ENCODE measurements at places on chromosomes 1 and 21. TPM values are rescaled to one million over a fixed set of nuclear protein-coding genes. Genes with fewer than 3 reads are reported as not detected.
A peak's percentile ranks its signal among the peaks of the same experiment; 100 is the strongest.

Gene USH2A
- not detected for total RNA-seq

Gene NRAS
- total RNA-seq: 63.2 TPM

Gene THEM5
- total RNA-seq: not detected

Gene SIK1
- 2.6 TPM for total RNA-seq

Gene BMP8B
- 0.84 TPM for total RNA-seq

Gene CYP4A11
- not detected for total RNA-seq

DNA sequence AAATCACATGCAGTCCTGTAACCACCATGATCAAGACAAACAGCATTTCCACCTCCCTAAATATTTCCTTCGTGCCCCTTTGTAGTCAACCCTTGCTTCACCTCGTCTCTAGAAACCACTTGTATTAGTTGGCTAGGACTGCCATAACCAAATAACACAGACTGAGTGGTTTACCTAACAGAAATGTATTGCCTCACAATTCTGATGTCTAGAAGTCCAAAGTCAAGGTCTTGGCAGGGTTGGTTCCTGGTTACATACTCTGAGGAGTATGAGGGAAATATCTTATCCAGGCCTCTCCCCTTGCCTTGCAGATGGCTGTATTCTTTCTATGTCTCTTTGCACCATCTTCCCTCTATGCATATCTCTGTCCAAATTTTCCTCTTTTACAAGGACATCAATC lies 23.3 kb upstream of the FRRS1 start:
- peaks cover 4% of the 10 kb centered on the region for H3K36me3 ChIP-seq
- DNase-seq: no peak
- H3K27me3 ChIP-seq: peaks cover 15% of the 10 kb centered on the region
- no peaks in the 10 kb centered on the region for H3K4me1 ChIP-seq
- no peak overlapping the region for H3K27ac ChIP-seq
- H3K4me3 ChIP-seq: no peak overlapping the region

- H3K36me3 ChIP-seq: no peaks in the 10 kb centered on the region
- peaks cover 13% of the 10 kb centered on the region for H3K27me3 ChIP-seq
- no peak overlapping the region for H3K27ac ChIP-seq
- H3K4me3 ChIP-seq: no peak overlapping the region
- no peak for DNase-seq
- peaks cover 9% of the 10 kb centered on the region for H3K4me1 ChIP-seq
These were observed 3.6 kb upstream of the ADAMTSL4 start for GRCh38 chr1:150545486-150546032.

- no peaks in the 10 kb centered on the region for H3K36me3 ChIP-seq
- no peak overlapping the region for H3K27ac ChIP-seq
- no peak overlapping the region for H3K4me3 ChIP-seq
- peaks cover 3% of the 10 kb centered on the region for H3K4me1 ChIP-seq
- H3K27me3 ChIP-seq: no peaks in the 10 kb centered on the region
These were observed 27.5 kb downstream of the KCNC4 start for GRCh38 chr1:110237386-110238152.

DNA sequence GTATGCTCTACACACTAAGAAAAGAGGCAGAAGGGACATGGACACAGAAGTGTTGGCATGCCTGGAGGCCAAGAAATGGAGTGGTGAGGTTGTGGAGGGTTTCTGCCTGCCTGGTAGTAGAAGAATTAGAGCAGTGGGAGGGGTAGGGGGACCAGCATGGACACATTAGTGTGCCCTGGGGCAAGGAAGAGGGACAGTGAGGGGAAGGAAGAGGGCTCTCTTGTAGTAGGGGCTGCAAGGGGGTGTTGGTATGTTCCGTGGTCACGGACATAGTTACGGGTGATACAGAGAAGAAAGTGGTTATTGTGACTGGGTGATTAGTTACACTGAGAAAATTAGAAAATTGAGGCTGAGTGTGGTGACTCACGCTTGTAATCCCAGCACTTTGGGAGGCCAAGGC lies 23.3 kb downstream of the LEMD1 start:
- no peak for DNase-seq
- no peaks in the 10 kb centered on the region for H3K4me1 ChIP-seq
- H3K27ac ChIP-seq: no peak overlapping the region
- H3K36me3 ChIP-seq: no peaks in the 10 kb centered on the region

GRCh38 chr1:205630651-205631009 lies 1.2 kb downstream of the ELK4 start:
- DNase-seq: no peak
- H3K4me3 ChIP-seq: peak overlapping the region; percentile 90
- peak overlapping the region; percentile 93 for H3K27ac ChIP-seq
- H3K36me3 ChIP-seq: peaks cover 7% of the 10 kb centered on the region

- peaks cover 42% of the 10 kb centered on the region for H3K4me1 ChIP-seq
- no peak for DNase-seq
- no peaks in the 10 kb centered on the region for H3K27me3 ChIP-seq
- H3K27ac ChIP-seq: peak overlapping the region; percentile 85
These were observed 1.2 kb downstream of the PIGP start for GRCh38 chr21:37071561-37072273.

- no peaks in the 10 kb centered on the region for H3K27me3 ChIP-seq
- DNase-seq: no peak
- peaks cover 45% of the 10 kb centered on the region for H3K36me3 ChIP-seq
- no peak overlapping the region for H3K4me3 ChIP-seq
These were observed 51.6 kb downstream of the TRMT1L start for GRCh38 chr1:185105121-185105520.

GRCh38 chr1:206503591-206504362 lies 3.6 kb upstream of the RASSF5 start:
- no peaks in the 10 kb centered on the region for H3K27me3 ChIP-seq
- DNase-seq: peak; percentile 90
- peak overlapping the region; percentile 58 for H3K27ac ChIP-seq
- H3K36me3 ChIP-seq: no peaks in the 10 kb centered on the region
- H3K4me3 ChIP-seq: peak overlapping the region; percentile 81
- peaks cover 55% of the 10 kb centered on the region for H3K4me1 ChIP-seq

DNA sequence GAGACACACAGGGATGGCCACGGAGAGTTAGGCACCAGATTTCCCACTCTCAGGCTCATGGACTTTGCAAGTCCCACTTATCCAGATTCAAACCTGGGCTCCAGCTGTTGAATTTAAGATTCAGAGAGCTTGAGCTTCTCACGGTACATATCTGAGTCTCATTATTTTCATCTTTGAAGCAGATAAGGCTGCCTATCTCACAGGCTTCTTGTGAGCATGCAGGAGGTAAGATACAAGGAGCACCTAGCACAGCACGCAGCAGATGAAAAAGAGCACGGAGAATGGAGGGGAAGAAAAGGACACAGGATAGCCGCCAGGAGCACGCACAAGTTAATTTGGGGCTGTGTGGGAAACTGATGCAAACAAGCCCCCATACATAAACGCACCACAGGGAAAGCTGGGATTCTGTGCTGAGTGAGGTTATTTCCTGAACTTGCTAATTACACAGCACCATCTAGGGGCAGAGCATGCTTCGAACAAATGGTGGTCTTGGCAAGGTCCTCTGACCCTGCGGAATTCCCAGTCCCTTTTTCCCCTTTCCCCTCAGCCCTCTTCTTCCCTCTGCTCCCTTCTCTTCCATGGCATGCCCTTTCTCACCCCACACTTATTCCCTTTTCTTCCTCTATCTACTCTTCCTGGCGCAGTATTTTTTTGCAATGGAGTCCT lies 134.7 kb upstream of the VANGL1 start:
- H3K36me3 ChIP-seq: no peaks in the 10 kb centered on the region
- peaks cover 11% of the 10 kb centered on the region for H3K27me3 ChIP-seq
- DNase-seq: no peak
- no peak overlapping the region for H3K4me3 ChIP-seq
- H3K27ac ChIP-seq: no peak overlapping the region

DNA sequence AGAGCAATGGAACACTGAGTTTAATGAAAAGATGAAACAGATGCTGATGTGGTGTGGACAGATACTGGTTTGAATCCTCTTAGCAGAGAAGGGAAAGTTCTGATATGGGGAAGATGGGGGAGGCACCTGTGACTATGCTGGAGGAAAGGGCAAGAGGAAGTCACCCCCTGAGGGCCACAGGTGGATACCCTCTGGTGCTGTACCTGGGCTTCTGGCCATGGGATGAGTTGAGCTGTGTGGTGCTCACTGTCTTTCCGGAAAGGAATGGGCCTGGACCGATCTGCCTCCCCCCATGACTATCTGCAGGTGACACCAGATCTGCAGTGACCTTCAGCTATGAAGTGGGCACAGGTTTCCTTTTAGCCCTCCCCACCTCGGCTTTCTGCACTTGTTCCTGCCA lies 52.4 kb downstream of the IER5 start:
- no peaks in the 10 kb centered on the region for H3K27me3 ChIP-seq
- H3K4me1 ChIP-seq: peaks cover 78% of the 10 kb centered on the region
- H3K27ac ChIP-seq: peak overlapping the region; percentile 84
- no peak for DNase-seq
- H3K4me3 ChIP-seq: peak overlapping the region; percentile 70
